Stimulated activated CD8-positive, alpha-beta memory T cell treated with anti-CD3 and anti-CD28 coated beads, Interleukin-4, amount 100 ng/mL, for 4 hours (primary cell): ENCODE measurements at places on chromosomes 11 and 22.

DNA sequence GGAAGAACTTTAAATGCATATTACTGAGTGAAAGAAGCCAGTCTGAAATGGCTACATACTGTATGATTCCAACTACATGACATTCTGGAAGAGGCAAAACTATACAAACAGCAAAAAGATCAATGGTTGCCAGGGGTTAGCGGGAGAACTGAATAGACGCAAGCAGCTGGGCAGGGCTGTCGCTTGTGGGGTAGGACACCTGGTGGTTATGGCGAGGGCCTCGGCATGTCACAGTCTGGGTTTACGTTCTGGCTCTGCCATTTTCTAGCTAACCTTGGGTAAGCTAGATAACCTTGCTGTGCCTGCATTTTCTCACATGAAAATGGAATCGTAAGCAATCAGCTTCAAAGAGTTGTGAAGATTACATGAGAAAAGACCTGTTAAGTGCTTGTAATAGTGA is 55.2 kb upstream of the SYT13 start:
- no peak for DNase-seq

GRCh38 chr11:75311858-75312288 is 39.6 kb downstream of the ARRB1 start:
- no peak for DNase-seq

GRCh38 chr22:48372390-48372789 is 1455.3 kb downstream of the BRD1 start:
- no peak for DNase-seq

GRCh38 chr11:63563201-63564055 is at the start of gene PLAAT2:
PLAAT2 (minus strand) TSS chr11:63563379; CDS start chr11:63563324, 55 bp downstream.
- DNase-seq: no peak

GRCh38 chr22:41491374-41492100 is 22.6 kb downstream of the ACO2 start:
- no peak for DNase-seq
